ENCODE measurements at places on chromosomes 13 and 19. TPM values are rescaled to one million over a fixed set of nuclear protein-coding genes. Genes with fewer than 3 reads are reported as not detected.

GRCh38 chr13:39616087-39616694 lies 13.2 kb upstream of the LHFPL6 start:
- H3K27ac ChIP-seq = no peak overlapping the region
- H3K36me3 ChIP-seq = no peaks in the 10 kb centered on the region
- DNase-seq = no peak
- H3K4me3 ChIP-seq = no peak overlapping the region

Gene ADM5
- total RNA-seq = 1.1 TPM

DNA sequence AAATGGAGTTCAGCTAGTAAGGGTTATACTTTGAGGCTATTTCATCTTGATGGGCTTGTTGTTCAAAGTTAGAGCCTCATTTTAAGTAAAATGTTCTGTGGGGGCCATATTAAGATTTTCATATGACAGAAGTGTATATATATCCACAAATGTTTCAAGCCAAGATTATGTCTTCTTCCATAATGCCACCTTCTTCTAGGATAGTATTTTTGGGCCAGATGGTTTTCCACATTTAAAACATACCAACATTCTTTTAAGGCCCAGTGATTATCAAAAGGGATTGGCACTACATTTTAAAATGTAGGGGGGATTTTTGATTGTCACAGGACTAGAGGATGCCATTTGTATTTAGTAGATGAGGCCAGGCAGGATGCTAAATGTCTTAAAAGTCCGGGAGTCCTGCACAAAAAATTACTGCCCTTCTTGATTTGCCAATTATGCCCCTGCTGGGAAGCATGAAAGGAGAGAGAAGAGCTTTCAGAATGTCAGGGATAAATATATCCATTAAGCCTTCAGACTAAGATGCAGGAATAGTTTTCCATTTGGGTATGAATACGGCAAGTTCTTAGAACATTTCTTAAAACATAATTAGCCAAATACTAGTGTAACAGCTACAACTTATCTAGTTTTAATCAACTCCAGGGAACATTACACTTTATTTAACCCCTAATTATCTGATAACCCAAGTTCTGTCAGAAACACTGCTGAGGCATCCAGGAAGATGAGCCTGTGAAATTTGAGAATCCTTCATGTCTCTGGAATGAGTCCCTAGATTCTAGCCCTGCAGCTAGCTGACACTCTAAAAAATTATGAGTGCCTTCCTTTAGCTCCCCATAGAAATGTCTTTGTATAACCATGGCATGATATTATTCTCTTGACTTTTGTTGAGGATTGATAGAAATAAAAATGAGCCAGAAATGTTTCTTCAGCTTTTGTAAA lies 34.0 kb downstream of the ITM2B start:
- no peak for DNase-seq
- H3K27me3 ChIP-seq = no peaks in the 10 kb centered on the region
- peaks cover 16% of the 10 kb centered on the region for H3K4me1 ChIP-seq
- peaks cover 46% of the 10 kb centered on the region for H3K36me3 ChIP-seq

DNA sequence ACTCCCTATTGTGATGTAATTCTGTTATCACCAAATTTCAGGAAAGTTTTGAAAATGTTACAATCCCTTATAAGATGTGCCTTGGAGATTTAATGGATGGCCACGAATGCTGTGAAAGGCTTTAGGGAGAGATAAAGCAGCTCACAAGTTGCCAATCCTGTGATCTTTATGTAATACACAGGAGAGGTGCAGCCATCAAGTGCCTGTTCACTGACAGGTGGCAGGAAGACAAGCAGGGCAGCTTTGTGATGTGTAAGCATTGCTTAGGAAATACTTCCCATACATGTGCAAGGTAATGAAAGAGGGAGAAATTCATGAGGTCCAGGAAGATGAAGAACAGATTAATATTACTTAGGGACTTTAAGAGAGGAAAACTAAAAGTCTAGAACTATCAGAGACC lies 628.8 kb downstream of the SLITRK6 start:
- no peaks in the 10 kb centered on the region for H3K27me3 ChIP-seq
- no peak overlapping the region for H3K27ac ChIP-seq
- H3K4me1 ChIP-seq = no peaks in the 10 kb centered on the region
- no peak for DNase-seq
- H3K4me3 ChIP-seq = no peak overlapping the region
- no peaks in the 10 kb centered on the region for H3K36me3 ChIP-seq

DNA sequence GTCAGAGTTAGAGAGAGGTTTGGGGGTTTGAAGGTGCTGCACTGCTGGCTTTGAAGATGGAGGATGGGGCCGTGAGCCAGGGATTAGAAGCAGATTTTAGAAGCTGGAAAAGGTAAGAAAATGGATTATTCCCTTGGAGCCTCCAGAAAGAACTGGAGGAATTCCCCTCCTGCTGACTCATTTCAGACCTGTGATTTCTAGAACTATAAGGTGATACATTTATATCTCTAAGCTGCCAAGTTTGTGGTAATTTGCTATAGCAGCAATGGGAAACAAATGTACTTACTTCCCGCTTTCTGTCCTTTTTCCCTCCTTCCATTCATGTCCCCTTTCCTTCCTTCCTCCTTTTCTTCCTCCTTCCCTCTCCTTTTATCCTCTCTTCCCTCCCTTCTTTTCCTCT lies 78.5 kb upstream of the PCDH8 start:
- no peaks in the 10 kb centered on the region for H3K4me1 ChIP-seq
- no peak for DNase-seq
- H3K27ac ChIP-seq = no peak overlapping the region
- no peaks in the 10 kb centered on the region for H3K36me3 ChIP-seq

Gene UBAC2
- 79.2 TPM for total RNA-seq

- no peak overlapping the region for H3K4me3 ChIP-seq
- no peak for DNase-seq
- H3K27ac ChIP-seq = no peak overlapping the region
- no peaks in the 10 kb centered on the region for H3K36me3 ChIP-seq
- H3K4me1 ChIP-seq = no peaks in the 10 kb centered on the region
- H3K27me3 ChIP-seq = no peaks in the 10 kb centered on the region
These were observed 236.7 kb upstream of the SLITRK1 start for GRCh38 chr13:84118839-84119409.

DNA sequence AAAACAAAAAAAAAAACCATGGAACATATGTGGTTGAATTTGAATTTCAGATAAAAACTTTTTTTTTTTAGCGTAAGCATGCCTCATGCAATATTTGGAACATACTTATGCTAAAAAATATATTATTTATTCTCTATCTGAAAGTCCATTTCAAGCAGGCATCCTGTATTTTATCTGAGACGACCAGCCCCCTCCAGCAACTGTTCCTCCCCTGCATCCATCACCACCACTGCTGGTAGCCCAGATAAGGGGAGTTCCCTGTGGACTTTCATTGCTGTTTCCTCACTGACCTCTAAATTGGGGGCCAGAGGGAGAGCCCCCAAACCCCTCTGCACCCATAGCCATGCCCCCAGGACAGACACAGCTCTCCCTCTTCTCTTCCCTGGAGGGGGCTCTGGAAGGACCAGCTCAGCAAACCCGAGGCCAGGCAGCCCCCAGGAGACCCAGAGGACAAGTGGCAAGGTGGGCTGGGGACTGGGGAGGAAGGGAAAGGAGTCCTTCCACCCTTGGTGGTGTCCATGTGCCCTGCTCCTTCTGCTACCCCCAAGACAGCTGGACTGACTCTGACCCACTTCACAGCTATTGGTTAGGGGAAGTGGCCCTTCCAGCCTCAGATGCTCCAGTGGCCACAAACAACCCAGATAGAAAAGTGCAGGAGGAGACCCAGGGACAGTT lies 6.6 kb upstream of the SIGLEC12 start:
- no peak overlapping the region for H3K4me3 ChIP-seq
- H3K36me3 ChIP-seq = no peaks in the 10 kb centered on the region
- no peak for DNase-seq
- H3K4me1 ChIP-seq = no peaks in the 10 kb centered on the region

Gene F7
- total RNA-seq = 0.20 TPM

GRCh38 chr19:6694147-6694815 lies 24.3 kb upstream of the TNFSF14 start:
- H3K4me1 ChIP-seq = no peaks in the 10 kb centered on the region
- H3K27me3 ChIP-seq = no peaks in the 10 kb centered on the region
- H3K27ac ChIP-seq = no peak overlapping the region
- no peak for DNase-seq
- no peaks in the 10 kb centered on the region for H3K36me3 ChIP-seq
- H3K4me3 ChIP-seq = no peak overlapping the region

DNA sequence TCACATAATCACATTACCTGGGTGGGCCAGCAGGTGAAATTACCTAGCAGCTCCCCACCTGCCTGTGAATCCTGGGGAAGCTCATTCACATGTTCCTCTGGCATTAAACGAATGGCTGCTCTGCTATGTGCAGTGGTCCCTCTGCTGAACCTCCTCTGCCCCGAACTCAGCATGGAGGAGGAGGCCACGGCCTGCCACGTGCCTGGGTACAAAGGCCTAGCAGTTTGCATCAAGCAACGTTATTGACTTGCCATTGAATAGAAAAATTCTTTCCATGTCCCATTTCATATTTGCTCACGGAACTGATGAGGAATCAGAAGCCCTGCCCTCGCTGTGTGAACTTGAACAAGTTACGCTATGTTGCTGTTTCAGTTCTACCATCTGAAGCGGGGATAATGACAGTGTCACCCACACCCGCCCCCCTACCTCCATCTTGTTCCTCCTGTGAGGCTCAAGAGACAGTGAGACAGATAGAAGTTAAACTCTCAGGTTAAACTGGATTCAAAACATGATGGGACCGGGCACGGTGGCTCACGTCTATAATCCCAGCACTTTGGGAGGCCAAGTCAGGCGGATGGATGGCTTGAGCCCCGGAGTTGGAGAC lies 25.3 kb downstream of the SLC7A1 start:
- H3K36me3 ChIP-seq = no peaks in the 10 kb centered on the region
- DNase-seq = no peak
- no peak overlapping the region for H3K4me3 ChIP-seq
- no peak overlapping the region for H3K27ac ChIP-seq
- no peaks in the 10 kb centered on the region for H3K27me3 ChIP-seq

DNA sequence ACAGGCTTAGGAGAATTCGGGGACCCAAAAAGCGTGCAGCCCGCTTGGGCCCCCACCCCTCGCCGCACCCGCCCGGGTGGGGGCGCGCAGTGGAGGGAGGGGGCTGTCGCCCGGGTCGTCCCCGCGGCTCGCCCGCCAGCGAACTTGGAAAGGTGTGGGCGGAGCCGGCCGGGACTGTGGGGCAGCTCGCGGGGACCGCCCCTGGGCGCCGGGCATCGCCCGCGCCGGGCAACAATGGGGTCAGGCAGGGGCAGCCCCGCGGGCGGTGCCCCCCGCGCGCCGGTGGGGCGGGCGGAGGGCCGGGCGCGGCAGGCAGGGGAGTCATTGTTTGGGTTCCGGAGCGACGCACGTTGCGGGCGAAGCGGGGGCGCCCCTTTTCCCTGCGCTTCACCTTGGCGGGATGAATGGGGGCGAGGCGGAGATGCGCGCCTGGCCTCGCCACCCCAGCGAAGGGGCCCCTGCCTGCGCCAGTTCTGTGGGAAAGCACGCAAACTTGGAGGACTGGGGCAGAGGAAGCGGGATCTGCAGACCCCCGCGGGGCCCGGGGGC lies 647 bp upstream of the KLF12 start:
- peak overlapping the region; percentile 90 for H3K27ac ChIP-seq
- DNase-seq = peak; percentile 43
- H3K36me3 ChIP-seq = no peaks in the 10 kb centered on the region
- peak overlapping the region; percentile 89 for H3K4me3 ChIP-seq
- H3K4me1 ChIP-seq = peaks cover 15% of the 10 kb centered on the region
- no peaks in the 10 kb centered on the region for H3K27me3 ChIP-seq

DNA sequence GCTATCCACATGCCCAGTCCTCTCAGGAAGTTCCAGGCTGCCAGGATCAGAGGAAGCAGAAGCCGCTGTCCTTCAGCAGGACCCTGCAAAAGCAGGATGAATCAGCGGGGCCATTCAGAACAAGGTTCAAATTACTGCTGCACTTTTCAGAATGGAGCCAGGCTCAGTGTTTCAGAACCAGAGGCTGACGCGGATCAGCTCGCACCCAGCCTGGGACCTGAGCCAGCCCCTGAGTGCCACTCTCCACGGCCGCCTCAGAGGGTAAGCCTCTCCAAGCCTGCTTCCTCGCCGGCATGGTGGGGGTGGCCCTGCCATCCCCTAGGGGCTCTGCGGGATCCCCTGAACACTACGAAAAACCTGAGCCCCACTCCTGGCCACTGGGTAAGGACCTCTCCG lies 24.7 kb downstream of the RASA3 start:
- H3K36me3 ChIP-seq = no peaks in the 10 kb centered on the region
- peak; percentile 87 for DNase-seq
- H3K4me3 ChIP-seq = peak overlapping the region; percentile 18
- peak overlapping the region; percentile 92 for H3K27ac ChIP-seq

Gene SF3A2
- total RNA-seq = 40.8 TPM

Gene METTL21C
- total RNA-seq = 0.19 TPM

DNA sequence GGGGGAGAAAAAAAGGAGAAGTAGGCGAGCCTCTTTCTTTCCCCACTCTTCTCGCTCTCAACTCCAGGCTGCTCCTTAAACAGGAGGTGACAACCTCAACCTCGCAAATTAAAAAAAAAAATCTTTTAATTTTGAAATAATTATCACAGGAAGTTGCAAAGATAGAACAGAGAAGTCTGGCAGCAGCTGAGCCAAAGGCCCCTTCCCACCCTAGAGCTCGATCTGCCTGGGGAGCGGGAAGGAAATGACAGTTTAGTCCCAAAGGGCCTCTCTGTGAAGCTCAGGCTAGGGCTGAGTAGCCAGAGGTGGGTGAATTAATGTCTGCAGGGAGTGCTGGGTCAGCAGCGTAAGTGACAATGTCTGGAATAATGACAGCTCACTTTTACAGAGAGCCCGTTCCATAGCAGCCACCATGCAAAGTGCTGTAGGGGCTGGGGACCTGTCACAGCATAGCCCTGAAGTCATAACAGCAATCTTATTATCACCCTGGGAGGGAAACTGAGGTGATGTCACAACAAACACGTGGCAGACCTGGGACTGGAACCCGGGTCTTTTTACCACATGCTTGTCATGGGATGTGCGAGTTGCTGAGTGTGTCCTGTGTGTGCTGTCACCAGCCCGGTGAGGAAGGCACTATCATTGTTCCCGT lies 8.8 kb upstream of the CD22 start:
- H3K27ac ChIP-seq = no peak overlapping the region
- no peaks in the 10 kb centered on the region for H3K36me3 ChIP-seq
- no peaks in the 10 kb centered on the region for H3K4me1 ChIP-seq
- H3K4me3 ChIP-seq = no peak overlapping the region
- peaks cover 12% of the 10 kb centered on the region for H3K27me3 ChIP-seq

Measured in psoas muscle (tissue), 8 donors.